GDM1 (cell line): ENCODE measurements at places on chromosomes 1 and 21.

- DNase-seq, result no peak
Measured at GRCh38 chr1:171218661-171219060, 29.6 kb upstream of the FMO1 start.

GRCh38 chr1:36737038-36737555, 254.4 kb upstream of the CSF3R start:
- no peak for DNase-seq

- DNase-seq, result no peak
Measured at GRCh38 chr1:232260861-232261260, 369.1 kb downstream of the SIPA1L2 start.

- no peak for DNase-seq
Measured at GRCh38 chr1:223504741-223505140, 111.5 kb downstream of the CCDC185 start.

GRCh38 chr1:36390411-36390810, 4.7 kb upstream of the STK40 start:
- DNase-seq, result no peak

DNA sequence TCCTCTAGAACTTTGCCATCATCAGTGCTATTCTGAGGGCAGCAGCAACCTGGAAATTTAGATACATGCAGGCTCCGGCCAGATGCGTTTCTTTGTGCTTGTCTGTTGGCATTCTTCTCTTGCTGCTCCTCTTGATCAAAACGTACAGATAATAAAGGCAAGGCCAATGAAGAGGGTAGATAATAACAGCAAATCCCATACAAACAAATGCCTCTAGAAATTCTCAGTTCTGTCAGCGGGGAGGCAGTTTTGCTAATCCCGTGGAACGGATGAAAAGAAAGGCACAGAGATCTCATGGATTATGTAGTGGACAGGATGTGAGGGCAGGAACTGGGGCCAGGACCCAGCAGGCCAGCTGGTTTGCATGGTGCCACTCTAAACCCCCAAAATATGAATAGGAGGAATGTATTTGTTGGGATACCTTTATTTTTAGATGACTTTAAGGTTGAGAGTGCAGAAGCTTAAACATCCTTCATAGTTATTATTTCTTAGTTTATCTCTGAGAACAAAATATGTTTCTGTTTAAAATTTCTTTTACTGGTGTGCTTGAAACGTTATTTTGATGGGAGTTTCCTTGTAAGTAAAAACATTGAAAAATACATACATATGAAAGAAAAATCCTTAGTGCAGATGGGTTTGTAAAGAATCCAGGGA, 1.5 kb downstream of the ITSN1 start:
- DNase-seq, result no peak

GRCh38 chr1:156874572-156875340, 14.1 kb downstream of the NTRK1 start:
- DNase-seq, result no peak
